ENCODE measurements at places on chromosomes 5 and 9. TPM values are rescaled to one million over a fixed set of nuclear protein-coding genes. Genes with fewer than 3 reads are reported as not detected.

The TAF11L5 gene
- polyA plus RNA-seq: not detected

The PCDHA3 gene
- 0.27 TPM for polyA plus RNA-seq

The HRCT1 gene
- 1.5 TPM for polyA plus RNA-seq

The LCP2 gene
- 1.9 TPM for polyA plus RNA-seq

The ORM2 gene
- 0.34 TPM for polyA plus RNA-seq

The ANAPC2 gene
- 99.9 TPM for polyA plus RNA-seq

Measured in pancreas (tissue), 10 donors.